ENCODE measurements at places on chromosomes 13 and 19.

- DNase-seq = no peak
These were observed 463.8 kb upstream of the ARGLU1 start for GRCh38 chr13:107031716-107032115.

DNA sequence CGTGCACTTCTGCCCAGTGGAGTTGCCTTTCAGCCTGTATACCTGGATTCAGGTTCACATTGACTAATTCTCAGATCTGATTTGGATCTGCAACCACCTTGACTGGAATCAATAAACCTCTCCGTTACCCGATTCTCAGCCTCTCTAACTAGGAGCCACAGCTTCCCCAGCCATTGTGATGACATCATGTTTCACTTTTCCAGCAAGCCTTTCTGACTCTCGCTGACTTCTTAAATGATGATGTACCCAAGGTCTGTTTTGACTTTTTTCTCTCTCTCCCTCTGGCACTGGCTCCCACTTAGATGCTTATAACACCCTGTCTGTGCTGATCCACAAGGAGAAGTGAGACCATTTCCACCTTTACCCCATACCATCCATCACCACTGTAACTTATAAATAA lies 13.5 kb upstream of the FAM124A start:
- no peak for DNase-seq

DNA sequence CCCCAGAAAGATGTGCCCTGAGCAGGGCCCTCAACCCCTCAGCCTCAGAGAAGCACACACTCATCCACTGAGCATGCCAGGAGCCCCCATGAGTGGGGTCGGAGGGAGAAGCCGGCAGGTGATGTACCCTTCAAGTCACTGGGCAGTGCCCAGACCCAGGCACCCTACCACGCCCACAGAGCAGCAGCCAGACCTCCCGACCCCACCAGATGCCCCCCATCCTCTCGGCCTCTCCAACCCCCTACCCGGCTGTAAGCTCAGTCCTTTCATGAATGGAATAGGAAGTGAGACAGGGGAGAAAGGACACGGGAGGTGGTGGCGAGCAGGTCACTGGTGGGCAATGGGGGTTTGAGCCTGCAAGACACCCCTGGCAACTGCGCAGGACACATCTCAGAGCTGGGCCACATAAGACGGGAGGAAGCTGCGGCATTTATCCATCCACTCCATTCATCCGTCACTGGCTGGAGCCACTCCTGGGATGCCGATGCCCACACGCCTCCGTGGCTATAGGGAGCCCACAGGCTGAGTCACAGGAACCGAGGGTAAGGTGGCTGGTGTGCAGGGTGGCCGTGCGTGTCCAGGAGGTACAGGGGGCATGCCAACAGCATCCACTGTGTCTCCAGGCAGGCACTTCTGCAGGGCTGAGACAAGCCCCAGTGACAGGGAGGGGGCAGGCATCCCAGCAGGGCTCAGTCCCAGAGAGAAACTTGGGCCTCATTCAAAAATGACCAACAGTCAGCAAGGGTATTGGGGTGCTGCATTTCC lies 23.8 kb upstream of the VSTM2B start:
- no peak for DNase-seq

- DNase-seq = no peak
These were observed 15.5 kb downstream of the ZSWIM9 start for GRCh38 chr19:48186015-48186414.

GRCh38 chr13:62130062-62130970 lies 714.7 kb upstream of the PCDH20 start:
- no peak for DNase-seq

DNA sequence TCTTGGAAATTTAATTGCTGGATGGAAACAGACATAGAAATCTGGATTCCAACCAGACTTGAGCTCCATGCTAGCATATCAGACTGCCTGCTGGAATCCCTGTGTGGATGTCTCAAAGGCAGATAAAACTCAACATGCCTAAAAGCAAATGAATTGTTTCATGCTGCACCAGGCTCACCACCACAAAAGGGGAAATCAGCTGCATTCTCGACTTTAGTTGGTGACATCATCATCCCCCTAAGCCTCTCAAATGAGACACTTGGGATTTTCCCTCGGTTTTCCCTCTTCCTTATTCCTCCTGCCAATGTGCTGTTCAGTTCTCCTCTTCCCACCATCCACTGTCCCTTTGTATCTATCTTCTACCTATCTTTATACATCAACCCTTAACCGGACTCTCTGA lies 134.3 kb downstream of the ZDHHC20 start:
- DNase-seq = no peak

- no peak for DNase-seq
These were observed 39.1 kb downstream of the PEPD start for GRCh38 chr19:33482476-33482875.

- DNase-seq = no peak
These were observed 6.2 kb upstream of the SPART start for GRCh38 chr13:36352350-36352749.

DNA sequence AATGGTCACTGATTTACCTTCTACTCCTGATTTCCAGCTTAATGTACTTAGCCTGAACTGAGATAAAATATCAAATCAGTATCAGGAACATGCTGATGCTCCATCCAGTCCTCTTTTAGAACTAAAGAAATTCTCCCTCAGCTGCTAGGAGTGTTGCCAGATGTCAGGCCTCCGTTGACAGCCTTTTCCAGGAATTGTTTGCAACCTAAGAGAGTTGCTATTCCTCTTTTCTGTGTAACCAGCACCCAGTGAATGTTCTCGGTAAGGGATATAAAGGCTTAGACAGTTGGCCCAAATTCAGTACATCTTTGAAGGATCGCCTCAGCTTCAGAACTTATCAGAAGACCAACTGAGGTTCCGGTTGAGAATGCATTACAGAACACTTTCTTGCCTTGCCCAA lies 559.0 kb downstream of the PCDH17 start:
- DNase-seq = no peak

GRCh38 chr13:78594456-78594975 lies 8.8 kb downstream of the POU4F1 start:
- no peak for DNase-seq

GRCh38 chr19:9353011-9353410 lies 9.8 kb upstream of the ZNF177 start:
- no peak for DNase-seq

DNA sequence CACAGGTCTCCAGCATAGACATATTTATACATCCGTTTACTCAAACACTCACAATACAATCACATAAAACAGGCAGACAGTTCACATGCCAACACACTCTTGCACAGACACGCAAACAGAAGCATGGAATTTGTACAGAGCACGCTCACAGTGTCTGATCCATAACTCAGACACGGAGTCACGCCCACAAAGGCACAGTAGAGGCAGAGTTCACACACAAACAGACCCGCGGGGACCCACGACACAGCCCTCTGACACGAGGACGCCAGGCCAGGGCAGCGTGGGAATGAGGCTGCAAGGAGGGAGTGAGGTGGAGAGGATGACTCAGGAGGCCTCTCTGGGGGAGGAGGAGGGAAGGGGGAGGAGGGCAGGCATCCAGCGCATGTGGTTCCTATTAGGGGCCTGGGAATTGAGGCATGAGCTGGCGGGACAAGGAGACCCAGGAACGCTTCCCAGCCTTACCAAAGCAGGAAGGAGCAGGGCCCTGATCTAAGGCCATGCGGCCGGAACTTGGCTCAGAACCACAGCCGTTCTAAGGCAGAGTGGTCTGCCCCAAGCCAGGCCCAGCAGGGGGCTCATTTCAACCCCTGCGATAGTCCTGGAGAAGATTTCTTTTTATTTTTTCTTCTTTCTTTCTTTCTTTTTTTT lies 9.1 kb upstream of the OLFM2 start:
- DNase-seq = no peak

DNA sequence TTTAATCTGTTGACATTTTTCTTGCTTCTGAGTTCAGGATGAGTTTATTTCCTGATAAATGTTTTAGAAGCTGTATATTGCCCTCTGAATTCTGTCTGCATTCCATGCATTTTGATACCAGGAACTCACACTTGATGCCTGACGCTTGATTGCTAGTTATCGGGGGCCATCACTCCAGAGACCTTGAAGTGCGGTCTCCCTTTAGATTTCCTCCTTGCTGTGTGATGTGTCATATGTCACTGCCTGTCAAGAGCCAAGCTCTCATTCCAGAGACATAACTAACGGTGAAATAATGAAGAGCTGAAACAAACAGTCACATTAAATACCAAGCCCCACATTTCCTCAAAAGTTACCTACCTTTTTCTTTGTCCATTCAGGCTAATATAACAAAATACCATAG lies 155.5 kb downstream of the TNFSF13B start:
- no peak for DNase-seq

- DNase-seq = no peak
These were observed 107.8 kb downstream of the SGCG start for GRCh38 chr13:23288564-23288963.
